Esophagus mucosa (tissue), 1 donor: ENCODE measurements at places on chromosomes 7 and 10.

DNA sequence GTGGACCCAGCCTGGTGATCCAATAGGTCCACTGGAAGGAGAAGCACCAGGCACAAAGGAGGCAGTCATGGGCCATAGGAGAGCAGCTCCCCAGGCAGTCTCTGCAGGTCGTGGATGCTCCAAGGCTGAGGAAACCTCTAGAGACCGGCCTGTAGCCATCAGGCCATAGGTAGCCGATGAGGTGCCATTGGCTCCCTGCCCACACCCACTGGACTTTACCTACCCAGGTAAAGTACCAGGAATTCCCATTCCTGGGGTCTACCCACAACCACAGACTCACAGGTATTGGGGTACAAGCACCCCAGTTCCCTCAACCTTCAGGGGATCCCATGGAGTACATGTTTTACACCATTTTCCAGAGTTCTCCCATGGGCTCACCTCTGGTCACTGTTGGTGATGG lies 188.0 kb upstream of the TCERG1L start:
- ATAC-seq, result no peak

DNA sequence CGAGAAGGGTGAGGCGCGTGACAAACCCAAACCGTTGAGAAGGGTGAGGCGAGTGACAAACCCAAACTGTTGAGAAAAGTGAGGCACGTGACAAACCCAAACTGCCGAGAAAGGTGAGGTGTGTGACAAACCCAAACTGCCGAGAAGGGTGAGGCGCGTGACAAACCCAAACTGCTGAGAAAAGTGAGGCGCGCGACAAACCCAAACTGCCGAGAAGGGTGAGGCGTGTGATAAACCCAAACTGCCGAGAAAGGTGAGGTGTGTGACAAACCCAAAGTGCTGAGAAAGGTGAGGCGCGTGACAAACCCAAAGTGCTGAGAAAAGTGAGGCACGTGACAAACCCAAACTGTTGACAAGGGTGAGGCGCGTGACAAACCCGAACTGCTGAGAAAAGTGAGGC lies 25.0 kb downstream of the ESYT2 start:
- ATAC-seq, result no peak

DNA sequence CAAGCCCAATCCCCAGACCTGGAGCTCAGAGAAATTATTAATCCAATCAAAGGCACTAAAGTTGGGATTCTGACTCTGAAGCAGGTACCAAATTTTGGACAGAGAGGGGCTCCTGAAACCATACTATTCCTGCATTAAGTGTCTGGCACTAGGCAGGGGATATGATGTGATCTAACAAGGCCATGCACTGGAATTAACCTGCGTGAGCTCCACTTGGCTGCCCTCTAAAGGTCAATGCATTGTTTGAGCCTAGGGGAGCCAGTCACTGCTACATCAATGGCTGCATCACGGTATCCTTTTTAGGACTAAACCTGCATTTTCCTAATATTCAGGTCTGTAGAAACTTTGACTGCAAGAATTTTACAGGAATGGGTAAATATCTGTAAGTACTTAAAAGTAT lies 42.1 kb downstream of the ST8SIA6 start:
- no peak for ATAC-seq

DNA sequence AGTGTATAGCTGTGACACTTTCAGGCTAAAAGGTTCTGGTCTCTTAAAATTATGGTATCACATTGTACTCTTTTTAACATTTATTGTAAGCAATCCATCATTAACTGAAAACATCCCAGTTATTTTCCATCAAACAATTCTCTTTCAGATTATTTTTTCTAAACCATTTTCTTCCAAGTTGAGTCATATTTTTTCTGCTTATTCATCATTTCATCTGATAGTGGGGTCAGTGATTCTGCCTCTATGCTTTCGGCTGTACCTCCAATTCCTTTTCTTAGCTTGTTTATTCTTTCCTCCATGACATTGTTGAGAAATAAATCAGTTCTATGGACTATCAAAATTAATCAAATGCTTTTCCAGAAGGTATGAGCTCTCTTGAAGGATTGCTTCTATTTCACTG lies 609 bp upstream of the PNLIP start:
- ATAC-seq, result no peak

DNA sequence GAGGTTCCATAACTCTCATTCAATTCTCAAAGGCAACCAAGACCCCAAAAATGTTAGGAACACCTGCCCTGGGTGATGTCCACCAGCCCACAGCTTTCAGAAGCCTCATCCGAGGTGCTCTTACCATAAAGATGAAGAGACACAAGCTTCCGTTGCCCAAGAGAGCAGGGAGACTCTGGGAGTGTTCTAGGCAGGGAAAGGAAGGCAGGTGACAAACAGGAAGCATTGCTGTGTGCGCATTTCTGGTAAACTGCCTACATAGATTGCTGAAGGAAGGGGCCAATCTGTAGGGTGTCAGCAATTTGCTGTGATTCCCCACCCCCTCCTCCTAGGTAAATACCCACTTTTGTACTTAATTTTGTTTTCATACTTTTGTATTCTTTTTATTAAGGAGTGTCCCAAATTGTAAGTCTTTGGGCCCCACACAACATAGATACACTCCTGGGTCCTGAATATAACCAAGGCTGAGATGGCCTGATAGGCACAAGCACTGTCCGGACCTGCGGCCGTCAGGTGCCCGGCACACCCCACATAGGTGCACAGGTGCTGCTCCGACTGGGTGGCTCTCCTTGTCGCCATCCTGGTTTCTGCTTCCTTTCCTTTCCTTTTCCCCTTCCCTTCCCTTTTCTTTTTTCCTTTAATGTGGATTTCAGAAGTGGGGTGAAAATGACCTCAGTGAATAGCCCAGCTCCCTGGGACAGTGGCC lies 51.4 kb upstream of the SMNDC1 start:
- no peak for ATAC-seq

- no peak for ATAC-seq
Measured at GRCh38 chr10:13822490-13822889, 235.7 kb downstream of the PRPF18 start.

DNA sequence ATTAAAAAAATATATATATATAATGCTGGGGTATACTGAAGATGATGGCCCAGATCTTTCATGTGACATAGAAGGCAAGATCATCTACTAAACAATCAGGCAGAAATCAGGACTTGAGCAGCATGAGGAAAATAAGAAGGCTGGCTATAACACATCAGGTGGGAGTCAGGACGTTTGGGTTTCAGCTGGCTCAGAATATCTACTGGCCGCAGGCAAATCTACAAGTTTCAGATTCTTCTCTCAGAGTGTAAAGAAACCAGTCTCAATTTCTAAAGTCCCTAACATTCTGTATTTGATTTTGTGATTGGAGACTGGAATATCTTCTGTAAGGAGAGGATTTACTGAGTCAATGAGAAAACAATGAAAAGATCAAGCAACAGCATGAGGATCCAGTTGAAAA lies 37.7 kb upstream of the FAM3C start:
- no peak for ATAC-seq
